ENCODE measurements at places on chromosomes 1 and 21.

DNA sequence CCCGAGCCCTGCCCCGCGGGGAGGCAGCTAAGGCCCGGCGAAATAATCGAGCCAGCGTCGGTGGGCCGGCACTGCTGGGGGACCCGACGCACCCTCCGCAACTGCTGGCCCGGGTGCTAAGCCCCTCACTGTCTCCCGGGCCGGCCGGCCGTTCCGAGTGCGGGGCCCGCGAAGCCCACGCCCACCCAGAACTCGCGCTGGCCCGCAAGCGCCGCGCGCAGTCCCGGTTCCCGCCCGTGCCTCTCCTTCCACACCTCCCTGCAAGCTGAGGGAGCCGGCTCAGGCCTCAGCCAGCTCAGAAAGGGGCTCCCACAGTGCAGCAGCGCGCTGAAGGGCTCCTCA lies 49.0 kb upstream of the SYT14 start:
- no peak for DNase-seq

DNA sequence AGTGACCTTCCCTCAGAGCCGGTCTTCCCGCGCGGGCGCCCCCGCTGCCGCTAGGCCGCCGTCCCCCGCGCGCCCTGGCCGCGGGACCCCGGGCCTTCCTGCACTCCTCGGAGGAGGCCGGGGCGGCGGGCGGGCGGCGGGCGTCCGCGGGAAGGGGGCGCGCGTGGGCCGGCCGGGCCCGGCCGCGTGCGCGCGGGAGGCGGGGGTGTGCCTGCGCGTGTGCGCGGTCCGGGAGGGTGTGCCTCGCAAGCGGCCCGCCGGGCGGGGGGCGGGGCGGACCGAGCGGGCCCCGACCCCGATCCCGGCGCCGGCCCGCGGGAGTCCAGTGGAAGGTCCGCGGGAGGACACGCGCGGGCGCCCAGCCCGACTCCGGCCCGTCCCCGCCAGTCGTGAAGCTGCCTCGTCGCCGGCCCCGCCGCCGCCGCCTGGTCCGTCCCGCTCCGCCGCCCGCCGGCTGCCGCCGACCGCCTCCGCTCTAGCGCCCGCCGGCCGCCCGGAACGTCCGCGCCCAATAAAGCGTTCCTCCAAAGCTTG lies 438 bp downstream of the MRPS6 start:
- no peak for DNase-seq

- DNase-seq, result no peak
These were observed 36.4 kb upstream of the COL11A1 start for GRCh38 chr1:103144681-103145080.

- peak; percentile 8 for DNase-seq
These were observed 34.8 kb downstream of the MX1 start for GRCh38 chr21:41460578-41461527.

DNA sequence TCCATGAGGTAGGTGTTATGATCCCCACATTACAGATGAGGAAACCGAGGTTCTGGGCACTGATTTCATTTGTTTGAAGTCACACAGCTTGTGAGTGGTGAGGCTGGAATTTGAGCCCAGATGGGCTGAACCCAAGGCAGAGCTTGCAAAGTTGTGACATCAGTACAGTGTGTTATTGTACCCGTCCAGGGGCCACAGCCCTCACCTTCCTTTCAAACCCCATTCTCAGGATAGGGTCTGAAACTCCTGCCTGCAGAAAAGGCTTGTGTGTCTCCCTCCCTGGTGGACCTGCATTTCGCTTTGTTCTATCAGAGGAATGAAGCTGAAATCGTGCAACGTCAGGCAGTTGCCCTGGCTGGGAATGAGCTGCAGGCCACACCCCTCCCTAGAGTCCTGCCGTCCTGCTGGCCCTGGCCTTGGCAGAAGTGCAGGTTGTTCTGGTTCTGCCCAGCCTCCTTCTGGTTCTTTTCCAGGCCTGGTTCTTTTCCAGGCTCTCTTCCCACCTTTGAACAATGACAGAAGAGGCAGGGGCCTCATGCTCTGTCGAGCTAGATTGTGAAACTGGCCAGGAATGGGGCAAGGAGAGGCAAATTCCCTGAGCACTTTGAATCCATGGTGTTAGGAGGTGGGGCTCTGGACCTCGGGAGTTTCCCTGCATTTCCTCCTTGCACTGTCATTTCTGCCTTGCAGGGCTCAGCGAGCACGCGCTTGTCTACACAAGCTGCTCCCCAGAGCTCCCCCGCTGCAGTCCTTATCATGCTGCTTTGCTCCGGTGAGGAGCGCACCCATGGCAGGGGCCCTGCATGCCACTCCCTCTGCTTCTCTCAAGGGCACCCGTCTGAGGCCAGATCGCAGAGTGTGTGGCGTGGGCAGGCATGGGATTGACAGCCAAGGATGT lies 8.2 kb upstream of the MYOM3 start:
- no peak for DNase-seq

- no peak for DNase-seq
These were observed 19.6 kb downstream of the CAP1 start for GRCh38 chr1:40059960-40060750.

- no peak for DNase-seq
These were observed 468.7 kb upstream of the B3GALT2 start for GRCh38 chr1:193654951-193655735.

- DNase-seq, result no peak
These were observed 269.4 kb downstream of the RWDD3 start for GRCh38 chr1:95503278-95504030.

GRCh38 chr1:44366371-44366975 lies 11.4 kb upstream of the ERI3 start:
- DNase-seq, result no peak
